ENCODE measurements at places on chromosomes 7 and 10.

GRCh38 chr7:82376739-82377138 is 66.8 kb downstream of the CACNA2D1 start:
- no peak for DNase-seq

GRCh38 chr7:23418046-23418445 is 52.2 kb downstream of the IGF2BP3 start:
- no peak for DNase-seq

- no peak for DNase-seq
Observed at GRCh38 chr7:129053938-129054437, 923 bp downstream of the TNPO3 start.

GRCh38 chr10:21473541-21473940 is 51.9 kb downstream of the SKIDA1 start:
- no peak for DNase-seq

- DNase-seq: no peak
Observed at GRCh38 chr10:93852476-93853095, 41.2 kb upstream of the SLC35G1 start.

- no peak for DNase-seq
Observed at GRCh38 chr7:93359520-93360198, 127.5 kb downstream of the VPS50 start.

GRCh38 chr7:22895140-22895827 is 72.6 kb upstream of the TOMM7 start:
- no peak for DNase-seq

DNA sequence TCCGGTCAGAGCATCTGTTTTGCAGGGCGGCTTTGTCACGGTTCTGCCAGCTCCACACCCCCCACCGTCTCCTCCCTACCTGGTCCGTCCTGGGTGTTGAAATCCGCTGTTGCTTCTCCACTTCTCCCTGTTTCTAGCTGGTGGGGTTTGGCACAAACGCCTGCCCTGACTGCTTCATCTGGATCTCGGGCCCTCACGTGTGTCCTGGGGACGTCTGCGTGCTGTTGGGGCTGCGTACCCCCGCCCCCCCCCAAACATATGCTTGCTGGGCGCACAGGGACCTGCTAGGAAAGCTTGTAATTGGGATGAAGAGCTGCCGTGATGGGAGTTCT is 11.3 kb downstream of the AMZ1 start:
- no peak for DNase-seq

- no peak for DNase-seq
Observed at GRCh38 chr10:74011017-74011416, 13.1 kb downstream of the VCL start.

GRCh38 chr7:98500764-98501163 is 99.9 kb upstream of the BAIAP2L1 start:
- DNase-seq: no peak

GRCh38 chr10:8013006-8013405 is 41.5 kb upstream of the GATA3 start:
- DNase-seq: no peak

DNA sequence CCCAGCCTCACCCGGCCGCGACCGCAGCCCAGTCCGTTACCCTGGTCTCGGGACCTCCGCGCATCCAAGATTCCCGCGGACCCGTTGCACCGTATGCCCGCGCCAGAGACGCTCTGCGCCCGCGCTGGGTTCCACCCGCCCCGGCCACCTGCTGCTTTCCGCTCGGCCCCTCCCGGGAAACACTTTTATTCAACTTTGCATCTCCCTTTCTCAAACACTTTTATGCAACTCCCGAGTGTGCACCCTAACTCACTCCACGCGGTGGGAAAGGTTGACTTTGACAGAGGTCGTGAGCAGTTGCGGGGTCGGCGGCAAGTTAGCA is at the start of gene ODAD2:
TSS of gene ODAD2 (minus strand) at position 126 of the 322 bp plus-strand sequence. CDS start 3,937 bp downstream, outside the sequence.
- no peak for DNase-seq

GRCh38 chr7:121083790-121084251 is 95.3 kb downstream of the CPED1 start:
- no peak for DNase-seq

DNA sequence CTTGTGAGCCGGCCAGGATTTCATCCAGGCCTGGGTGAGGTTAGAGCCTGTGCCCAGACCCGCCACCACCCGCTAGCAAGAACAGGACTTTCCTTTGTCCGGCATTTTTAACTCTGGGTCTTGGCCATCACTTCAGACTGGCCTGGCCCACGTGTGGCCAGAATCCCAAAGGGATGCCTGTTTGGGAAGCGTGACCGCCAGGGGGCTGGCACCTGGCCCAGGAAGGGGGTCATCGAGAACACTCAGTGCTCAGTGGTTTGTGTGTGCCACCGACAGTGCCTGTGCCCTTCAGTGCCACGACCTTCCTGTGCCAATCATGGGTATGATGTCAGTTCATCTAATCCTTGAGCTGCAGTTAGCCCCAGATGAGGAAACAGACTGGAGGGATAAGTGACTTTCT is 85.0 kb downstream of the ZMIZ1 start:
- no peak for DNase-seq

Measured in activated naive CD4-positive, alpha-beta T cell (primary cell).